CD4-positive, alpha-beta T cell treated with Interleukin-4 for 4 hours (primary cell): ENCODE measurements at places on chromosomes 11 and 22.
A peak's percentile ranks its signal among the peaks of the same experiment; 100 is the strongest.

DNA sequence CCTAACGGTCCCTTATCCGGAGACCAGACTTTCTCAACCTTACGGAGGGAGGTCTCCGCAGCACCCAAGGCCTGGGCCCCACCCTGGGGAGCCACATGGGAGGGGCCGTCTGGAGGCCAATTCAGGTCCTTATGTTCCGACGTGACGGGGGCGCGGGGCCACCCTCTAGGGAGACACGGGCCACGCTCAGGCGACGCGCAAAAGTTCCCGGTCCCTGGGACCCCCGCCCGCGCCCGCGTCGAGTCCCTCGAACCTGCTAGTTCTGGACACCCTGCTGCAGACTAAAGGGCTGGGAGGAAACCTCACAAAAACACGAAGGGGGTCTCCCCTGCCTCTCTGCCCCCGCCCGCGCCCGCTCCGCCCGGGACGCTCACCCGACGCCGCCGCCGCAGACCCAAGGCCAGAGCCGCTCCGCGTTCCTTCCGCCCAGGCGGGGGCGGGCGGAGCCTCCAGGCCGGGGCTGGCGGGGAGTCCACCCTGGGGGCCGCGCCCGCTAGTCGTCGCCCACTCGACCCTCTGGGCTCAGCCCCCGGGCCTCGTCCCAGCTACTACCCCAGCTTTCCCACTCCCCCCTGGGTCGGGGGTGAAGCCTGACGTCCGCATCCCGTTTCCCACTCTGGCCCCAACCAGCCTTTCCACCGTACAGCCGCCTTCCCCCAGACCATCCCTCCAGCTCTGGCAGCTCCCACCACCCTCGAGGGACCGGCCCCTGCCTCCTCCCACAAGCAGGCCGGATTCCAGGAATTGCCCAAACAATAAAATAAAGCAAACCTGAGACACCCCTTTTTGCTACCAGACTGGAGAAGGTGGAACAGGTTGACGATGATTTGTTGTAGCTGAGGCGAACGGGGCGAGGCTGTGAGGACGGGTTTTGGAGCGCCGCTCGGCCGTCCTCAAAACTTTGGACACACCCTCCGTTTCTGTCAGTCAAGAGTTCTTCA, 2.7 kb downstream of the RNH1 start:
- no peak for DNase-seq

DNA sequence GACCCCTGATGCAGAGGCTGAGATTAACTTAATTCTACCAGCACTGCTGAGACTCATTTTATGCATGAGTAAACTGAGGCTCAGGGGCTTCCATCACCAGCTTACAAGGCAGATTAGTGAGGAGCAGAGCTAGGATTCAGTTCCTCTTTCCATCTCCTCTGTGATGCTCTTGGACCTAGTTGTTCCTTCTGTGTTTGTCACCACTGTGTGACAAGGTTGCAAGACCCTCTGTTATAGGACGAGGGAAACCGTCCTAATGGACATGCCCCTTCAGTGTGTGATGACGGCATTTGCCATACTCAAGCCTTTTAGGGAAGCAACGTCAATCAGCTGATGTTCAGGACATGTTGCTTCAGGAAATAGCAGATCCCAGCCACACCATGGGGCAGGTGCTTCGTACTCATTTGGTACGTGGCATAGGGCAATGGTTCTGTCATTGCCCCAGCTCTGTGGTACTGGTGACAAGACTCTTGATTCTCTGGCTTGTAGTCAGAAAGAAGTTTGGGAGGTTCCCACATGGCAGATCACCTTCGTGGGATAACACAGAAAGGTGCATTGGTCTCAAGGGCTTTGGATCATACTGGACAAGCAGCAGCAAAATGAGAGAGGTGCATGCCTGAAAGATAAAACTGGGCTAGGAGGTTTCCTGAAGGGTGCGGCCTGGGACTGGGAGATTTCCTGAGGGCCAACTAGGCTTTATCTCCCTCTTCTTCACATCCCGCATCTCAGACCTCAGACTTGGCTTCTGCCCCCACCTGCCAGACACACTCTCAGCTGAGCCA, 23.9 kb upstream of the CD44 start:
- DNase-seq: no peak

DNA sequence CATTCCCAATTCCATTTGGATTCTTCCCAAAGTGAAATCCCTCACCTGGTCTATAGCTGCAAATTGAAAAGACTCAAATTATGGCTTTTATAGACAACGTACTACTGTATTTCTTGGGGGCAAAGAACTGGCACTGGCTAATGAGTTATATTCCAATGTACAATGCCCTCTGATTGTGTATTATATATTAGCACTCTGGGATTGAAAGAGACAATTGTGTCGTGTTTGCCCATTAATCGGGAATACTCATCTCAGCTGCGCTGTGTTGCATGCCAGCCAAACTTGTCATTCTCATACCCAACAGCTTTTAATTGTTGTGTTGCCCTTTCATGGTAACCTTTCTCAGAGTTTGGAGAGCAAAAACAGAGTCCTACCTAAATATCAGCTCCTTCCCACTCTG, 55.0 kb upstream of the ZBTB44 start:
- no peak for DNase-seq

DNA sequence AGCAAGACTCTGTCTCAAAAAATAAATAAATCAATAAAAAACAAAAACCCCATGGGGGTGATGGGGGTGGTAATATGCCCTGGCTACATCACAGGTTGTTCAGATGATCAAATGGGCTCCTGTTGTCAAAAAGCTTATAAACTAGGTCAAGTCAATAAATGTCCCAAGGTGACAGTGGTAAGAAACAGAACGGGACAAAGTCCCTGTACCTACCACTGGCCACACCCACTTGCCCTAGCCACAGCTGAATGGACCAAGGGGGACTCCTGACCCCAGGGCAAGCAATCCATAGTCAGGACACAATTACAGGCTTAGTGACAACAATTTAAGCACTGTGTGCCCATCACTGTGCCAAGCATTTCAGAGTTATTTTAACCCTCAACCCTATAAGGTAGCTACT, 6.0 kb downstream of the NAGA start:
- DNase-seq: no peak

DNA sequence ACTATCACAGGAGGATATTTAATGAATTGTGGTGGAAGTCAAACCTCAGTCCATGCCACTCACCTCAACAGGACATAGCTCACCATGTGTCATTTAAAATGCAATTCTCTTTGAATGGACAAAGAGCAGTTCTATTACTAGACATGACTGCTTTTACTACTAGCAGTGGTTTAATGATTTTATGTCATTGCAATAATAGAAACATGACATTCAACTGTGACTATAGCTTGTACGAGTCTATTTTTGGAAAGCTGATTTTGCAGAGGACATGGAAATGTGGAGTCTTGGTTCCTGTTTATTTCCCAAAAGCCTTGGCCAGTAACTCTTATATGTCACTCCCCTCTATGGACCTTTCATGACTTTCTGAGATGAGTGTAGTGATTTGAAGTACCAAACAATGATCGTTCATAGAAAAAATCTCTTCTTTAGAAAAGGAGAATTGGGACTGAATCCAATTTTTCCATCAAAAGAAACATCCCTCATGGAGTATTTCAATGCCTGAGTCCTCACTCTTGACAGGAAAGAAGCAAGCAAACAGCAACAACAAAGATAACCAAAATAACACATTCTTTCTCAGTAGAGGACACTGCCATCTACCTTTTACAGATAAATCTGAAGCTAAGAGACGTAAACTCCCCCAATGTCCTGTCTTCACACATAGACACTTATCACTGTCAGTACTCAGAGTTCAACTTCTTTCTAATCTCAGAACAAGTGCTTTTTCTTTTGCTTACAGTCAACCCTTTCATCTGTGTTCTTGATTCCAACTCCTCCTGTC, 233.4 kb downstream of the LRRC4C start:
- DNase-seq: no peak

DNA sequence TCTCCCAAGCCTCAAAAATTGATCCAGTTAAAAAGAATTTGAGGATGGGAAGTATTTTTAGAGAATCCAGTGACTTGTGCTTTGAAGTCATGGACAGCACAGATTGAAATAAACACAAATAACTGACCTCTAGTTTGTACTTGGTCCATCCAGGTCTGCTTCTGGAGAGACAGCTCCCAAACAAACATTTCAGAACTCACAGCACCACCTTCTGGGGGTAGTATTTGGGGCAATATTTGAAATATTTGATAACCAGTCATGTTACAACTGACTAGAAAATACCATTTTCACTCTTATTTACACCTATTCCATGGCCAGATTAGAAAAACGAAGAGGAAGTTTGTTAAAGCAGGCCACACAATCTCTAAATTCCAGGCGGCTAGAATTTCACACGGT, 56.2 kb downstream of the CTSC start:
- DNase-seq: no peak

DNA sequence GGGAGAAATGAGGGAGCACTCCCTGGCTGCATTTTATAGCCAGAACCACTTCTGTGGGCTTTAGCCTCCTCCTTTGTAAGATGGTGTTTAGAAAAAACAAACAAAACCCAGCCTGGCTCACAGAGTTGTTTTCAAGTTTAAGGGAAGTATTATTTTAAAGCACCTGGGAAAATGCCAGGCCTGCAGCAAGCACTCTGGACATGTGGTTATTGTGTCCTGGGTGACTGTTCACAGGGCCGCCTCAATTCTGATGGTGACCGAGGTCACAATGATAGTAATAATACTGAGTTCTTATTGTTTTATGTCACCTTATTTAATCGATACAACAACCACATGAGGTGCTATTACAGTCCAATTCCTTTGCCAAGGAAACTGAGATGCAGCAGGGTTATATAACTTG, 20.7 kb upstream of the SLC22A12 start:
- no peak for DNase-seq

- no peak for DNase-seq
Measured at GRCh38 chr11:66848671-66849500, 5.6 kb downstream of the RCE1 start.

DNA sequence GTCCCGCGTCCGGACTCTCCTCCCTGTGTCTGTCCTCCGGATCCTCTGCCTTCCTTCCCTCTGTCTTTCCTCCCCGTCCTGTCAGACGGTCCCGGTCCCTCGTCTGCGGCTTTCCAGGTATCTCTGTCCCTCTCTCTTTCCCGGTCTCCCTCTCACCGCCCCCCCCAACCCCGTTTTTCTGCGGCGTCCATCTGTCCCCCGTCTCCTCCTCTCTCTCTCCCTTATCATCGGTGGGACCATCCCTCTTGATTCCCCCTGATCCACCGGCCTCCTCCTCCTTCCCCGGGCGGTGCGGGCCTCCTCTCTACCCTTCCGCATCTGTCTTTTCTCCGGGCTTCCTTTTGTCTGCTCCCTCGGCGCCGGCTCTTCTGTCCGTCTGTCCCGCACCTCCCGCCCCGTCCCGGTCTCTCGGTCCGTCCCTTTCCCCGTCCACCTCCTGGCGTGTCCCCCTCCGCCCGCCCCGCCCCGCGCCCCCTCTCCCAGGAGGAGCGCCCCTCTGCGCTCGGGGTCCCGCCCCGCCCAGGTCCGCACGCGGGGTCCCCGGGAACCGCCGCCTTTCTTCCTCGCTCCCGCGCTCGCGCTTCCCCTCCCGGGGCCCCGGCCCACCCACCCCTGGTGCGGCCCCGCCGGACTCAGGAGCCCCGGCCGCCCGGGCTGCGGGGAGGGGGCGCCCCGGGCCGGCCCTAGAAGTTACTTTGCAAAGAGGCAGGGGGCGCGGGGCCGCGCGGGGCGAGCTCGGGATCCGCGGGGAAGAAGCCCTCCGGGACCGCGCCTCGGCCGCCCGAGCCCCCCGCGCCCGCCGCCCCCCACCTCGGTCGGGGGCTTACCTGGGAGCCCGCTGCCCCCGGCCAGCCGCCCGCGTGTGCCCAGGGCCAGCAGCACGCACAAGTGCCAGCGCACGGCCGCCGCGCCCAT, 568 bp downstream of the SCUBE1 start:
- DNase-seq: no peak

GRCh38 chr11:15829312-15829711, 527.0 kb downstream of the SOX6 start:
- no peak for DNase-seq

DNA sequence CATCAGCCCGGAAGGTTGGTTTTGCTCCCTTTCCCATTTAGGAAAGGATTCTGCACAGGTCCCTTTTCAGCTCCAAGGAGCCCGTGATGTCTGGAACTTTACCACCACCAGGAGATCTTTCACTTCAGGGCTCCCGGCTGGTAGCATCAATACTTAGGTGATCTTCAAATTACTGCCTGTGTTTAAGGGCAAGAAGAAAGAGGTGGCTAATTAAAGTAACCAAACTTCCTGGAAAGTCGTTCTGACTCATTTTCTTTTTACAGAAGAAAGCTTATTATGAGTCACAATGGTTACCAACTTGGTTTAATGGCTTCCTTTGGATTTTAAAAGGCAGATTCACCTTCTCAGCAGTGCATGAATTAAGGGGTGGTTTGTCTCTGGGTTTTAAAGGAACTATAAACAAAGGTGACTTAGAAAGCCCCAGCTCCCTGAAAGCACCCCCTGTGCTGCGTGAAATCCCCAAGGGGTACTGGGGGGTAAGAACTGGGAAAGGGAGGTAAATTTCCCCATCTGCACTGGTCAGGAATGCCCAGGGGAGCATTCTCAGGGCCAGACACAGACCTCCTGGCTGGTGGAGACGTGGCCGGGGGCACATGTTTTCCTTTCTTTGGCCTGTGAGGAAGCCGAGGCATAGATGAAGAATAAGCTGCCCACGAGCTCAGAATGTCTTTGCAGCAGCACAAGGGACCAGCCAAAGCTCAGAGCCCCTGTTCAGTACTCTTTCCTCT, 8.8 kb downstream of the POU2F3 start:
- DNase-seq: peak; percentile 6

DNA sequence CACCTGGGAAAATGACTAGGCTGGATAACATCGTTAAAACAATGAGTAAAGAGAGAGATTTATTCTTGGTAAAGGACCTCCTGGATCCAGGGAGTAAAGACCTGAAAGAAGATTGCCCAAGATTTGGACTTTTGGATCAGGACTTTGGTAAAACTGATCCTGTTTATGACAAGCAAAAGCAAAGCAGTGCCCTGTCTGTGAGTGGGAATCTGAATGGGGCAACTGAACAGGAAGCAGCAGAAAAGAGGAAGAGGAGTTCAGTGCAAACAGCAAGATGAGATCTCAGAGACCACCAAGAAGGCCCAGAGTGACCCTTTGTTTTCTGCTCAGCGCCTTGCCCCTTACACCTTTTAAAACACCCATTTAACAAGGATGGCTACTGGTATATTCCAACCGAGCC, 122.0 kb downstream of the VPREB1 start:
- no peak for DNase-seq

DNA sequence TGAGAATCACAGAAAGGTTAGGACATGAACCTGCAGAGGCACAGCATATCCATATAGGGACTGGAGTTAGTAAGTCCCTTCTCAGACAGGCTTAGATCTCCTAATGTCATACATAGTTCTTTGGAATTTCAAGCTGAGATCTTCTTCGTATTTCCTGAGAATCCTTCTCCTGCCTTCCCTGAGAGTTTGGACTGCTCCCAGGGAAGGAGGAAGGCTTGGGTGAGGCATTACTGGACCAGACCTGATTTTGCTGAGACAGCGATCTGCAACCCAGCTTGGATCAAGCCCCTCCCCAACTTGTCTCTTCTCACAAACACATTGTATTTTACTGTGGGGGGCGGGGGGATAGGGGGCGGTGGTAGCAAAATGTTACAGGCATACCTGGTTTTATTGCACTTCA, 108.5 kb downstream of the TSPAN18 start:
- DNase-seq: no peak

DNA sequence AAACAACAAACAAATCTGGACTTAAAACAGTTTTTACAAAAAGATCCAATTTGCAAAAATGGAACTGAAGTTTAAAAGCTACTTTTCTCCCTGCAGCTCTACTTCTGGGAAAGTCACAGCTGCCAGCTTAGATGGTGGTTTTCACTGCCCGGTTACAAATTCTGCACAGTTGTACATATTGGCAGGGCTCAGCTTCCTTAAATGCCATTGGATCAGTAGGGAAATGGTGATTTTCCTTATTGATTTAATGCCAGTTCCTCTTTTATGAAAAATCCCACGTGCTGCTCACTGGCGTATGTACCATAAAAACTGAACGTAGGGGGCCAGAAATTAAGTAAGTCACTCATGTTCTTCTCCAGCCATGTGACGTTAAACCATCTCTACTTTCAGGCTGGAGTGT, 22.8 kb downstream of the GRAP2 start:
- DNase-seq: no peak
